ENCODE measurements at places on chromosomes 6 and 20.

- no peak for DNase-seq
Observed at GRCh38 chr20:2687514-2687913, 5.1 kb upstream of the EBF4 start.

DNA sequence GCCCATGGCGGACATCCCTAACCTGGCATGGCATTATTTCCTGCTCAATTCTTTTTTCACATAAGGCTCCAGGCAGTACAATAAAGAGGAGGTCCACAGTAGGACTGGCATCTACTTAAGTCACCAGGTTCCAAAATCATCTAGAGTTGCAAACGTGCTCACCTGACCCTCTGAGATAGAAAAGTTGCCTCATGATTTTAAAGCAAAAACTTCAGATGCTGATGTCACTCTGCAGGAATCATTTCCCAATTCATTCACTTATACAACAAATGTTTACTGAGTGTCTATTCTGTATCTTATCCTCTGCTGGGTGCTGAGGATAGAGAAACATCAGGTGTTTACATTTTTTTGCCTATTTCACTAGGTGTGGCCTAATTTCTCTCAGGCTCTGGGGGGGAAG lies 2.2 kb downstream of the ADGRF4 start:
- no peak for DNase-seq

DNA sequence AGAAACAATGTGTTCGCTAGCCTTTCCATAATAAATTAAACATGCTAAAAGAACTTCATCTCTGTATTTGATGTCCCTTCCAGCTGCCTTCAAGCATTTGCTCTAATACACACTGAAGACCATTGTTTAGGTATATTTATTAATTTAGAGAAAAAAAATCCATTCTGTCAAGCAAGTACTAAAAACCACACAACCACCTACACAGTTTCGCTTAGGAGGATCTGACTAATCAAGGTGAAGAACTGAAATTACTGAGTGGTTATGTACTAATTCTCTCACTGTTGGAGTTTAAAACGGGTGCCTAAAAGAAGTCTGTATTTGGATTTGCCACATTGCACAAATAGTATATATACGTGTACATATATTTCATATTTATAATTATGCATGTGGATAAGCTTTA lies 58.9 kb downstream of the GMDS start:
- DNase-seq, result no peak

DNA sequence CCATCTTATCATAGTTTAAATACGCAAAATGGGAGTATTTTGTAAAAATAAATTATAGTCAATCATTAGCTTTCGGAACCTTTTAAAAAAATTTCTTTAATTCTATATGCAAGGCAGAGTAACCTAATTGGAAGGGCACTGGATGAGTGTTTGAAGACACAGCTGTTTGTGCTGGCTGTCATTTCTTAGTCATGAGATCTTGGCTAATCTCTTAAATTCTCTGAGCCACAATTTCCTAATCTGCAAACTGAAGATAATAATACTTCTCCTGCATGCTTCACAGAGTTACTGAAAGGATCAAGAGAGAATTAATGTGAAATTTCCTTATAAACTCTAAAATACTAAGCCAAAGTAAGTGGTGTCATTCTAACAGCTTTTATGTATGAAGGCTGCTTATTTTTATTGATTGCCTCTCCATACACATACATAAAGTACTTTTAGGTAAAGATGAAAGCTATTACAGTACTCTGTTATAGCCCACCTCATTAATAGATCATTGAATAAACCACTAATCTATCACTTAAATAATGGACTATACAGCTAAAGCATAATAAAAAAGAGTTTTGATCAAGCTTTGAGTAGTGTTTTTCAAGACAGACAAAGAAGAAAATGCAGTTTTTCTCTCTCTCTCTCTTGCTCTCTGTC lies 383.7 kb upstream of the IRAK1BP1 start:
- DNase-seq, result no peak

DNA sequence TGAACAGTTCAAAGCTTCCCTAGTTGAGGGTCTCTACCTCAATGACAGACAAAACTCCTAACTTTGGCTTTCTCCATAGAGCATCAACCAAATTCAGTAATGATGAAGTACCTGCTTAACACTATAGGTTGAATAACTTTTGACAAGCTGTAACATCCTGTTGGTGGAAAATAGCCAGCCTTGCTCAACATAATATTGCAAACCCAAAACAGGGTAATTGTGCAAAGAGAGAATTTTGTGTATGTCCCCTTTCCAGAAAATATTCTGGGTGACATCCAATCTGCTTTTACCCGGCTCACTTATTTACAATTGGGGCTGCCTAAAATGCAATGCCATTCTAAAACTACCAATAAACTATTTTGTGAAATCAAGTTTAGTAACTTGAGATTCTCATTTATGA lies 72.8 kb downstream of the ATXN1 start:
- DNase-seq, result no peak

DNA sequence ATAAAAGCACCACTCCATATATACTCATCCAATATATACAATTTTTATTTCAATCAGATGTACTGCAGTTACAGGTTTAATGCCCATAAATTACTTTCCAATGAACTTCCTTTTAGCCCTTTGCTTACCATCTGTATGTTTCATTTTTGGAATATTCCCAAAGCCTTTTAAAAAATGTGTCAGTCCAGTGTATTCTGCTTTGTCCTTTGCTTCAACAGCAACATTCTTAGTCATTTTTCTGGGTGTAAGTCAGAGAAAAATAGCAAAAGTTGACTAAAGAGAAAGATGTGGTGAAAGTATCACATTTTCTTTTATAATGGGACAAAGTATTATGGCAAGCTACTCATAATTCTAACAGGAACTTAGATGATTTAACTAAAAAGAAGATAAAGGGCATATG lies 15.2 kb downstream of the DSE start:
- DNase-seq, result no peak

DNA sequence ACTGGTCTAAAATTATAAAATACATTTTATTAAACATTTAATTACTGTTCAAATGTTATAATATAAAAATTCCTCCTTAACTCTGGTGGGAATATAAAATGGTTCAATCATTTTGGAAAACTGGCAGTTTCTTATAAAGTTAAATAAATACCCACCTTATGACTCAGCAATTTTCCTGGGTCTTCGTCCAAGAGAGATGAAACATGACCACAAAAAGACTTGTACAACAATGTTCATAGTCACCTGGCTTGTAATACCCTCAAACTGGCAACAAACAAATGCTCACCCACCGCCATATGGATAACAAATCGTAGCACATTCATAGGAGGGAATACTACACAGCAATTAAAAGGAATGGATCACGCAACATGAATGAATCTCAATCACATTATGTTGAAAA lies 66.0 kb upstream of the RIN2 start:
- no peak for DNase-seq

DNA sequence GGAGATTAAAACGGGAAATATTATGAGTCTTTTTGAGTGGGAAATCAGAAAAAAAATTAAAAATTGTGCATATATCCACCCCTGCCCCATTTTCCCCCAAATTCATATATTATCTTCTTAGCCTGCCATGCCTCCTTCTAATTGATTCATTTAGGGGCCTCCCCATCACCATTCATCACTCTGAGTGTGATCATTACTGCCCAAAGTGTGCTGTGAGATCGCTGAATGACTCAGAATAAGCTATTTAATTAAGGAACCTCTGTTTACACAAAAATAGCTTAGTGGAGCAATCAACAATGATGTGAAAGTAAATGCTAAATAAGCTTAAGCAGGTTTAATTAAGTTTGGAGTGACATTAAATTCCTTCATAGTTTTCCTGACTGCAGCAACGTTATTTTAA lies 645.5 kb downstream of the GRIK2 start:
- DNase-seq, result no peak
